ENCODE measurements at places on chromosomes 12 and 14.
A peak's percentile ranks its signal among the peaks of the same experiment; 100 is the strongest.

- no peak for DNase-seq
Observed at GRCh38 chr12:116196752-116197718, 80.5 kb downstream of the MED13L start.

DNA sequence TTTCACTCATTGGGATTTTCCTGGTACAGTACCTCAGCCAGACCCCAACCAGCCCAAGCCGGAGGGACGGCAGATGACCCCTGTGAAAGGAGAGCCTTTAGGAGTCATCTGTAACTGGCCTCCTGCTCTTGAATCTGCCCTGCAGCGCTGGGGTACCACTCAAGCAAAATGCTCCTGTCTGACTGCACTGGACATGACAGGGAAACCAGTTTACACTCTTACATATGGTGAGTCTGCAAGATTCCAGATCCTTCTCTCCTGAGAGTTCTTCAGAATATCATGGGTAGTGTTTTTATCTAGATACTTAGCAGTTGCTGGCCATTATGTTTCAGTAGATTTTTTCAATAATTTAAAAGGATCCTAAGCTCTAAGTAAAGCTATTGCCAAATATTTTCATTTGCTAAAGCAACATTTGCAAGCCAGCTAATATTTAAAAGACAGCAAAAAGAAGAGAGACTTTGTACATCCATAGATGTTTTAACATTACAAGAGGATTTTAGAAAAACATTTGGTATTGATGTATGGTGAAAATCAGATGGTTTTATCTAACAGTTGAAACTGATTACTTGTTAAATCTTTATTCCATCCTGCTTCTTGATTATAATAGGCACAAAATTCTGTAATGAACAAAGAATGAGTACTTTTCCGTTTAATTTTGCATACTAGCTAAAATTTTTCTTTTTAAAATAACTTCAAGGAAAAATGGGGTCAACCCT is 85.1 kb upstream of the ATF1 start:
- no peak for DNase-seq

DNA sequence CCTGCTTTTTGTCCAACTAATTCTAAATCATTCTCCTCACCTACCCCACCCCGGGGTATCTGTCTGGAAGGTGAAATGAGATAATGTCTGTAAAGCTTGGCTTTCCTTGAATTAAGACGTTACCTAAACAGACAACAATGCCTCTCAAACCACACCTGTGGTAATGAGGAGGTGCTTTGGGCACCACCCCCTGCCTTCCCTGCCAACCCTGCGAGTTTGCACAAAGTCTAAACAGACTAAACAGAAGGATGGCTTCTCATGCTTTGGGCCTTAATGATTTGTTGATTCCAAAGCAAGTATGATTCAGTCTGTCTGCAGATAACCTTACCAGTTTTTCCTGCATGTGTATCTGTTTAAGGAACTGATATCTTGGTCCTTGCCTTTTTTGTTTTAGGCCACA is 82.4 kb downstream of the ZFC3H1 start:
- no peak for DNase-seq

- DNase-seq: no peak
Observed at GRCh38 chr14:90676912-90677311, 139.3 kb downstream of the TTC7B start.

GRCh38 chr12:3445119-3445978 is 45.7 kb upstream of the PRMT8 start:
- no peak for DNase-seq

DNA sequence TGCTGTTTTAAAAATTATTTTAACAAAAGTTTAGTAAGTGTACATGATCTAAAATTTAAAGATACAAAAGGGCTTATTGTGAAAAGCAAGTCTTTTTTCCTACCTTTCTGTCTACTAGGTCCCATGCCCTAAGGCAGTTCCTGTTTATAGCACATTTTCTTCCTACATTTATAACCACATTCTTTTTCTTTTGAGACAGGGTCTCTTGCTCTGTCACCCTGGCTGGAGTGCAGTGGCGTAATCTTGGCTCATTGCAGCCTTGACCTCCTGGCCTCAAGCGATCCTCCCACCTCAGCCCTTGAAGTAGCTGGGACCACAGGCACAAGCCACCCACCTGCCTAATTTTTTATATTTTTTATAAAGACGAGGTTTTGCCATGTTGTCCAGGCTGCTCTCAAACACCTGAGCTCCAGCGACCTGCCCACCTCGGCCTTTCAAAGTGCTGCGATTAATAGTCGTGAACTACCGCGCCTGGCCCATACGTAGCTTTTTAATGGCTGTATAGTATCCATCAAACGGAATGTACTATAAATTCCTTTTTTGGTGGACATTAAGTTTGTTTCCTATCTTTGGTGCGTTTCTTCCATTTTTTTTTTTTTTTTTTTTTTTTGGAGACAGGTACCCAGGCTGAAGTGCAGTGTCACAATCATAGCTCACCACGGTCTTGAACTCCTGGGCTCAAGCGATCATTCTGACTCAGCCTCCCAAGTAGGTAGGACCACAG is 20.9 kb downstream of the FRS2 start:
- no peak for DNase-seq

GRCh38 chr12:49197256-49197655 is 8.4 kb upstream of the TUBA1A start:
- no peak for DNase-seq

DNA sequence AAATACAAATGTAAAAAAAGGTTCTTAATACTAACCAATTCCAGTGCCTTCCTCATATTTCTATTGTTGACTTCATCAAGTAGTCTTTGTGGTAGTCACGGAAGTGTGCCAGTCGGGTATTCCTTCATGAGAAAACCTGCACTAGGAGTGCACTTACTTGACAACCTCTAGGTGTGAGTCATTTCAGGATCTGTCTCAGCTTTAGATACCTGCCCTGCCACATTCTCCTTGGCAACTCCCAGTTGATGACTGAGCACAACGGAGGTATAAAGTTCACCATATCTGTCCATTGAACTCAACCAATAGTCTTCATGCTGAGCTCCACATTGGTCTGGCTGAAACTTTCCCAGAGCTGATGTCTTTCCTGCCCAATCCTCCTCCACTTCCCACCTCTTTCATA is 215.7 kb downstream of the SYT10 start:
- no peak for DNase-seq

- DNase-seq: no peak
Observed at GRCh38 chr12:98369581-98369980, 145.8 kb upstream of the TMPO start.

- no peak for DNase-seq
Observed at GRCh38 chr12:58703866-58704265, 216.4 kb downstream of the LRIG3 start.

- DNase-seq: no peak
Observed at GRCh38 chr12:12365931-12366431, 9.1 kb downstream of the BORCS5 start.

DNA sequence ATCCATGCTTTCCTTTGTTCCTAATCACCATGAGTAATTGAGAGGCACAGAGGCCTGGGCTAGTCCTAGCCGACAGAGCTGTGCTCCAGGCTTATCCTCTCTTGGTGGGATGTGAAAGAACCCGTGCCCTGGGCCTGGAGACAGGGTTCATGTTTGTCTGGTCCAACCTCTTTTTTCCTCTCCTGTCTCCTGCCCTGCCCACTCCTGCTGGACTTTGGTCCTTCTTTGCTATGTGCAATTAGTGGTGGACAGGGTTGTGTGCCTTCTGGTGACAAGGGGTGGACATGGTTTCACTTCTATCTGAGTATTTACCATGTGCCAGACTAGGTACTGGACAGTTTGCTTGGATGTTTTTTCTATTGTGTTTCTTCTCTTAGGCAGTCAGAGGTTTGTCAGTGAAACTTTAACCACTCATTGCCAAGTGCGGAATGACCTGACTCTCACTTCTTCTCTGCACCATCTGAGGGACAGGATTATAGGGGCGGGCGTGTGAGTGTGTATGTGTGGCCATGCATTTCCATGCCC is 126.1 kb downstream of the SMOC1 start:
- no peak for DNase-seq

GRCh38 chr12:34402899-34403705 is 380.8 kb downstream of the ALG10 start:
- no peak for DNase-seq

- DNase-seq: no peak
Observed at GRCh38 chr12:62862259-62862881, 72.6 kb downstream of the PPM1H start.

- no peak for DNase-seq
Observed at GRCh38 chr14:30607156-30607780, 14.9 kb upstream of the SCFD1 start.

DNA sequence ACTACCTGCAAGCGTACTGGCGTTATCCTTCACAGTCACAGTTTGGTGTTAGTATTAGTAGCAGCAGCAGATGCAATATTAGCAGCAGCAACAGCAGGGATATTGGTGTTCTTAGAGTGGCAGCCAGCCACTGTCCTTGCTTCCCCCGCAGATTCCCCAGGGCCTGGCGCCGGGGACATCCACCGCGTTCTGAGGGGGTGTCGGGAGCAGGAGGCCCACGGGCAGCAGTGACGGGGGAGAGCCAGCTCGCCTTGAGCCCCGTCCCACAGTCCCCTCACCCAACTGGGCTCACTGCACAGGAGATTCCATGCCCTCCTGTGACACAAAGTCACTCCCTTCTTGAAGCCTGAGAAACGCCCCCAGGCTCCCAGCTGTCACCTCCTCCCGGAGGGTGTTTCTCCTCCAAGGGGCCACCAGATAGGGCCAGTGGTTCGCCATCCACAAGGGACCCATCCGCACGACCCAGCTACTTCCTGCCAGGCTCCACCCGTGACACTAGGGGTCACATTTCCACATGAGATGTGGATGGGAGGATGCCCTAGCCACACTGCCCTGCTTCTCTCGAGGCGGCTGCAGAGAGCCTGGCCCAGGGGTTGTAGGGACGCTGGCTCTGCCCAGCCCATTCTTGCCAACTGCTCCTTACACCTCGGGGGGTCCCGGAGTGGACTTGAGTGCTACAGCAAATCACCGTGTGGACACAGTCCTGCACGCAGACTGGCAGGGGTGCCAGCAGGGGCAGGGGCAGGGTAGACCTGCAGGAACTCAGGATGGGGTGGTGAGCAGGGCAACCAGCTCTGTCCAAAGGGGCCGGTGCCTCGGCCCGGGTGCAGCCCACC is 123.1 kb downstream of the PIWIL1 start:
- DNase-seq: no peak

- DNase-seq: no peak
Observed at GRCh38 chr14:75821831-75822521, 159.8 kb downstream of the TGFB3 start.

GRCh38 chr12:21330682-21331253 is 3.9 kb downstream of the SLCO1A2 start:
- DNase-seq: no peak

- DNase-seq: no peak
Observed at GRCh38 chr12:89848732-89849131, 140.1 kb upstream of the ATP2B1 start.

DNA sequence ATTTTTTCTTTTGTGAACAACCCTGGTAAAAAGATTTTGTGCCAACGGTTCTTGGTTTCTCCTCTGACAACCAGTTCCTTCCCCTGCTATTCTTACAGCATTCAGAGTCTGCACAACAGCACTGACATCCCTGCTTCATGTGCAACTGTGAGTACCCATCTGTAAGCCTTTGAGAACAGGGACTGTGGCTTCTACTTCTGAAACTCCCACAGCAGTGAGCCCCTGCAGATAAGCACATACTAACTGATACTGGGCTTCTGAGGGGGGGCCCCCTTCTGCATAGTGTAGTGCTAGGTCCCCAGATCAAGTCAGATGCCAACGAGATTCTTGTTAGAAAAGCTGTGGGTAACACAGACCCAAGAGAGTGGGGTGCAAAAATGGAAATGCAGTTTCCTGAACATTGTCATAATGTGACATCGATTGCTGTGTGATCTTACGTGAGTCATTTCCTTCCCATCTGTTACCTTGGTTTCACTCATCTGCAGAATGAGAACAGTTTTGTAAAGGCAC is 11.1 kb upstream of the NINJ2 start:
- peak; percentile 71 for DNase-seq

DNA sequence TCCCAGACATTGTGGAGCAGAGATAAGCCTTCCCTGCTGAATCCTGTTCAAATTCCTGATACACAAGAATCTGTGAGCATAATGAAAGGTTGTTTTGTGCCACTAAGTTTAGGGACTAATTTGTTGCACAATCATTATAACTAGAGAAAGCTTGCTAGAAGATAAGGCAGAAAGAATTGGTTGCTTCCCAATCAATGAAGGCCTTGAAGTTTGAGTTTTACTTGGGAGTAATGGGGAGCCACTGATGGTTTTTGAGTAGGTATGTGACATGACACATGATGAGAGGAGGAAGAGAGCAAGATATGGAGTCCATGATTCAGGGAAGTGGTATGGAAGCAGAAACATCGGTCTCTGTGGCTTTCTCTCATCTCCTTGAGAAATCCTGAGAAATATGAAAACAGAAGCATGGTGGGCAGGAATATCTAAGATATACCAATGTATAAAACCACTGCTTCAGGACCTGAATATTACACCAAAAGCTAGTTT is 13.3 kb upstream of the TCP11L2 start:
- no peak for DNase-seq
